ENCODE measurements at places on chromosomes 6 and 20.

DNA sequence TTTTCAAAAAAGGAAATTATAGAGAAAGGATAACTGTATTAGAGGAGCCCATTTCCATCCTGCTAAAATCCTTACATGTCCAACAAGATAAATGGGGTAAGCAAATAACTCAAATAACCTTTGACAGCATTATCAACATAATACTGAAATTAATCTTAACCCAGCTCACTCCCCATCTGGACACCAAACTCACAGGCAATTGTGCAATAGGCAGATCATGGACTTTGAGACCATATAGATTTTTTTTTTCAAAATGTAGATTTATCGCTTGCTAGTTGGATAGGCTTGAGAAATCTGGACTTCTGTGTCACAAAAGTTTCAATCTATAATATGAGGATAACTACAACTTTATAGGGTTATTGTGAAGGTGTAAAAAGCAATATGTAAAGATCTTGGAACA lies 134.4 kb upstream of the ASCC3 start:
- no peak for DNase-seq

DNA sequence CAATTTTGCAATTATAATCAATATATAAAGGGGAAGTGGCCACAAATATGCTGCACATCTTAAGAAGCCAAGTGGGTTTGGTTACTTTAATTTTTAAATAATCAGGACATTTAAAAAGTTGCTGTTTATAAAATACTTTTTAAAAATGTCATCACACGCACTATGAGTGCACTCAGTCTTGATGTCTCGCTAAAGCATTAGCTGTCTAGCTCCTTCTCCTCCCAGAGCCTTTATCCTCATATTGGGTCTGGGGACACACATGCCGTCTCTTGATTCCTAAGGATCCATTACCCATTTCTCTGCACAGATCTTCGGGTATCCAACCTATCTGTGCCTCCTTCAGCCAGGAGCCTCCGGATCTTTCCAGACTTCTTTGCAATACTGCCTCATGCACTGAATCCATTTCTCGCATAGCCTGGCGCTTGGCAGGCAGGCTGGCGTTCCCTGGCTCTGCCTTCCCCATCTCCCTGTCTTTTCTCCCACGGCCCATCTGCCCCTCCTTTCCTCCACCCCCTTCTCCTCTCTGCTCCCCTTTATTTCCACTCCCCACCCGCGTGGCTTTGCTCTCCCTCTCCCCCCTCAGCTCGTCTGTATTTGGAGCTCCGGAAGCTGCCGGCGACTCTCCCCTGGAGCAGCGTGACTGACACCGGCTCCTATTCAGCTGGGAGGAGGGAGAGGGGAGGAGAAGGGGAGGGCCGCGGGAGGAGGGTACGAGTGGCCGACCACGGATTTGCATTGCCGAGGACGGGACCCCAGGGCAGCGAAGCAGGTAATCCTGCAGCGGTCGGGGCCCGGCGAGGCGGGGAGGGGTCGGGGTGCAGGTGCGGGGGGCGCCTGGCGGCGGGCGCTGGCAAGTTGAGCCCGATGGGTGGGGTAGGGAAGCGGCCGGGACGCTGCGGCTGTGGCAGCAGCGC lies at the start of gene CAP2:
Gene CAP2, plus strand, starts transcription at position 618 of the 914 bp plus-strand sequence. CDS start 27,961 bp downstream, outside the sequence.
- no peak for DNase-seq

- no peak for DNase-seq
Measured at GRCh38 chr6:70162972-70163371, 139.9 kb downstream of the COL9A1 start.

DNA sequence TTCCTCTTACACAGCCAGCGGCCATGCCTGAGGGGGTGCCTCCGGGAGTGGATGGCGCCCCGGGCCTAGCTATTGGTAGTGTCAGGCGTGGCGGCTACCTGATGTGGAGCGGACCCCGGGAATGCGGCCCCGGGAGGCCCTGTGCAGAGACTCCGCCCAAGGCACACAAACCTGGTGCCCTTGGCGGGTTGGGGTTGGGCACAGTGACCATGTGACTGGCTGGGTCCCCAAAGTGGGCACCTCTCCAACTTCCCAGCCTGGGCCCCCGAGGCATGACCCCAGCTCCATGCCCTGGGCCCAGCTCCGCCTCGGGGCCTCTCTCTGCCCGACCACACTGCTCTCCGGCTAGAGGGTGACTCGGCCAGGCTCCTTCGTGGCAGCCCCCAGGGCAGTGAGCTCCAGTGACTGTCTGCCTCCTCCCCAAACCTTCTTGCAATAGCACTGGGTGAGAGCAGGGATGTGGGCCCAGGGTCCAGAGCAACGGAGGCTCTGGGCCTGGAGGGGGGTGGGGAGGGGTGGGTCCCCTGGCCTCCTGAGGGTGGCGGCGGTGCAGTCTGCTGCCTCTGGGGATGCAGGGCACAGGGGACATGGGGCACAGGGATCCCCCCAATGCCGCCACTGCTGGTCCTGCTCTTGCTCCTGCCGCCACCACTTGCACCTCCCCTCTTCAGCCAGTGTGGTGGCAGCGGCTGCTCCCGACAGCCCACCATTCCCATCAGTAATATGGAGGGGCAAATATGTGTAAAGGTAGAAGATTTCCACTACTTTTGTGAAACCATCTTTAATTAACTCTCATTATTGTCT lies 942.9 kb upstream of the EPHA7 start:
- no peak for DNase-seq

GRCh38 chr6:112044196-112044595 lies 9.7 kb upstream of the CCN6 start:
- DNase-seq = no peak

DNA sequence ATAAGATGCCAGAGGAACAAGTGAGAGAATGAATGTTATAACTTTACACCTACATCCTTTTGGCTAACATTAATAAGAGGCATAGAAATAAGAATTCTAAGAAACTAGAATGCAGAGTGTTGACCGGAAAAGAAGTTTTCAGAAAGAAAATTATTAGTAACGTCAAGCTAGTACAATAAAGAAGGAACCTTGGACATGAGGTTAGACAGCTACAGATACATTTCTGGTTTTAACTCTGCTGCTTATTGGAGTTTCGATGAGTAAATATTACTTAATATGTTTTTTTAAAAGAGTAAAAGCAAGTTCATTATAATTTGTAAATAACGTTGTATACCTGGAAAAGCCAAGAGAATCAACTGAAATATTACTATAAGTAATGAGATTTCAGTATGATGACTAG lies 22.7 kb downstream of the TAB2 start:
- no peak for DNase-seq

GRCh38 chr20:58569241-58570125 lies 54.3 kb upstream of the APCDD1L start:
- DNase-seq = no peak

DNA sequence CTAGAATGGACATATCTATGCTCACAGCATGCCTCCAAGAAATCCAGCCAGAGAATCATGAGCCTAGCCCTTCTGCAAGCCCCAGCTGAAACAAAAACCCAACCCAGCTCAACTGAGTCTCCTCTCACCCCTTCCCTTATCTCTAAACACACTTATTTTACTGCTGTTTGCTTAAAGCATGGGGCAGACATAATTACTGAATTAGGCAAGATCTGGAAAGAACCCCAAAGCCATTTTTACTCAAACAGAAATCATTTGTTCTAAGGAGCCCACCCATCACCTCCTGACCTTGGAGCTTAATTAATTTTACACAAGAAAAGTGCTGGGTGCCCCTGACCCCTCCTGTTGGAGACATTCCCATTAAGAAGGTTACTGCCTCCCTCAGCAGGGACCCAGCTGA lies 291.6 kb downstream of the MAFB start:
- no peak for DNase-seq

DNA sequence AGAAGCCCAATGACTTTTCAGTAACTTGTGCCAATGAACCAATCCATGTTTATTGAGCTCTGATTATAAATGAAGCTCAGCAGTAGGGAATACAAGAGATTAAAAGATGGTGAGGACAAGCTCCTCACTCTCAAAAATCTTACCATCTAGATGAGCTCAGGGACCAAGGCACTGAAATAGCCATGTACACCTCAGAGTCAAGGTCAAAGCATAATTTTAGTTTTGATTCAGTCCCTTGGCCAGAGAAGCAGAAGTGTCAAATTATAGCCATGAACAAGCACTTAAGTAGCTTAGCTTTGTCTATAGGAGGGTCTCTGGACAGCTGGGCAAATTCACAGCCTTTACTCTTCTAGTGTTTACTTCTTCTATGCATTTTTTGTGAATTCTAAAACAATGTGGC lies 131.0 kb upstream of the DTNBP1 start:
- no peak for DNase-seq

DNA sequence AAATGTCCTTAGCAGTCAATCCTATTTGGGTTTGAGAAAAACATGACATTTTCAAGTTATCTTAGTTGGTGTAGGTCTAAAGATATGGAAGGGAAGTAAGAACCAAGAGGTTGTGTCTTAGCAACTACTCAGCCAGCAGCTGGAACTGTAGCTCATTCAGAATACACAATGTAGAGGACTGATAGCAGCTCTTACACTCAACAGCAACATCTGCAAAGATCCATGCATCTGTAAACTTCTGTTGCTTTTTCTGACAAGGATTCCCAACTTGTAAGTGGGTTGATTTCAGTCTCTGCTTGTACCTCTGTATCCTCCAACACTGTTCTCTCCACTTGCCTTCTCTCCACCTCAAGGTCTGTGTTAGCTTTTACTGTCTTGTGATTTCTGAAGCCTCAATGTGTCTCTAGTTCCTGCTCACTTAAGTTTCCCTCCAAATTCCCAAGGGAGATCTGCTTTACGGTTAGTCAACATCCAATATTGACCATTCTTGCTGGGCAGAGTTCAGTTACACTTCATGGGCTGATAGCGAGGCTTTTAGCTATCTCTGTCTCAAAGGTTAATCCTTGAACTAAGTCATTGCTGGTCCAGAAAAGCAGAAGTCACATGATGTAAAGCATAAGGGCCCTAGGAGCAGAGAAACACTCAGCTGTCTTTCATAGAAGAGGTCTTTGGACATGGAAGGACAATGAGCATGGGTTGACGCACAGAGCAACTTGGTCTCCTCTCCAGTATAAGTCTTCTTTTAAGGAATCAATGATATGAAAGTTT lies 71.6 kb upstream of the LGSN start:
- no peak for DNase-seq

- no peak for DNase-seq
Measured at GRCh38 chr6:139659711-139660110, 285.3 kb upstream of the CITED2 start.

DNA sequence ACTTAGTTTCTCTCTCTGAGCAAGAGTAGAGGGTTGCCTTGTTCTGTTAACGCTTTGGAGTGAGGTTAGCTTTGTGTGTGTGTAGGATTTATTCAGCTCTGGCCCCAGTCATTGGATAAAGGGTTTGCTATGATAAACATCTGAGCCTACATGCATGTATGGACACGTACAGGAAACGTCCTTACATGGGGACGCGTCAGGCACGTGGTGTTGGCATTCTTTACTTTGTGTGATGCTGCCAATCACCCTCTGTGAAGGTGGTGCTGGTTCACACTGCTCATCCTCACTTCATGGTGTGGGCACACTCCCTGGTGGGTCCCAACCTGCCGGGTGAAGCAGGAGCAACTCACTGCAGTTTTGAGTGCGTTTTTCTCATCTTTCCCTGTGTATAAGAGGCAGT lies 53.4 kb upstream of the CD93 start:
- DNase-seq = peak; percentile 82

DNA sequence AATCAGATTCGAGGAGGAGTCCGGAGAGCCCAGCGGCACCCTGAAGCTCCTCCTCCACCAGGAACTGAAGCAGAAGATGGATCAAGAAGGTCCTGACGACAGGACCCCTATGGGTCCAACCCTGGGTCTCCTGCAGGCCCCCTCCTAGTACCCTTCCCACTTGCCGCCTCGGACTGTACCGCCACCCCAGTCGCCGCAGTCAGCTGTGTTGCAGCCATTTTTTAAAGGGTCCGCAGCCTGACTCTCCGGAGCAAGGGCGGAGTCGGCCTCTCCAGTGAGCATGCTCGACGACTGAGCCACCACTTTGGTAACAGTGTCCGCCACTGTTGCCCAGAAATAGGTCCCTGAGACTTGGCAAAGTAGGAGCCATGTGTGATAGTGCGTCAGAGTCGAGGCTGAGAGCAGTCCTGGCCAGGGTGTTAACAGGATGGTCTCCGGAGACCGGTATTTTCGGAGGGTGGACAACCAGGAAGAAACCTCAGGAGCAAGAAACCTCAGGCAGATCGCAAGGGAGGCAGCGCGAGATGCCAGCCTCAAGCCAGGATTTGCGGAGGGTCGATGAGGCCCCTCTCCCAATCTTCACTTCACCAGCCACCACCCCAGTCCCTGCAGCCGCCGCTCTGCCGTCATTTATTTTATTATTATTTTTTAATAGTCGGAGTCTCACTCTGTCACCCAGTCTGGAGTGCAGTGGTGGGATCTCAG lies 294.6 kb upstream of the ZNF337 start:
- DNase-seq = no peak

- DNase-seq = no peak
Measured at GRCh38 chr6:96016334-96017069, 728 bp downstream of the FUT9 start.

Measured in keratinocyte (primary cell).